ENCODE measurements at places on chromosomes 3 and 15.

- peak; percentile 57 for DNase-seq
Observed at GRCh38 chr3:188348435-188349244, 194.7 kb downstream of the LPP start.

DNA sequence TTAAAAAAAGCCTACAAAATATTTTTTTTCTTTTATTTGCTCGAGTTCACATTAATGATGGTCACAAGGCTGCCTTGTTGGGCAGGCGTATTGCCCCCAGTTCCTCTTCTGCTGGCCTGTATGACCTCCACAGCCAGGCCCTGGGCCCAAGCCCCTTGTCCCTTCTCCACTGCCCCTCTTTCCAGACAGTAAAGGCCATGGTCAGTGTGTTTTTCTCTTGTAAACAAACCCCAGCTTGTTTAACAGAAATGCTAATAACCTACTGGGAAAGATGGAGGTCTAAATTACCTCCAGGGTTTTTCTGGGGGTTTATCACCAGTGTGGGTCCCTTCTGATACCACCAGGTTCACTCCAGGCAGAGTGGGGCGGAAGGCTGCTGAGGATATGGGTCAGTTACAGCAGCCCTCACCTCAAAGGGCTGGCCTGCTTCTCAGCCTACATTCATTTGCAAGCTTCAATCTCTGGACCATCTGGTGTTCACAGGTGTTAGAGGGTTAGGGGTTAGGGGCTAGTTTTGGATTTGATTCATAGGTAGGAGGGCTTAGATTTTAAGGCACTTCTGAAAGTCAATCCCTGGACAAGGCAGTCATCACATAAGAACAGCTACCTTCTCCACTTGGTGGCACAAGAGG, 2.0 kb upstream of the MANF start:
- no peak for DNase-seq

- DNase-seq: no peak
Observed at GRCh38 chr3:38374221-38374620, 27.6 kb downstream of the XYLB start.

GRCh38 chr15:96495386-96495785, 164.9 kb downstream of the NR2F2 start:
- no peak for DNase-seq

- no peak for DNase-seq
Observed at GRCh38 chr3:46316206-46316605, 37.7 kb upstream of the CCR2 start.

DNA sequence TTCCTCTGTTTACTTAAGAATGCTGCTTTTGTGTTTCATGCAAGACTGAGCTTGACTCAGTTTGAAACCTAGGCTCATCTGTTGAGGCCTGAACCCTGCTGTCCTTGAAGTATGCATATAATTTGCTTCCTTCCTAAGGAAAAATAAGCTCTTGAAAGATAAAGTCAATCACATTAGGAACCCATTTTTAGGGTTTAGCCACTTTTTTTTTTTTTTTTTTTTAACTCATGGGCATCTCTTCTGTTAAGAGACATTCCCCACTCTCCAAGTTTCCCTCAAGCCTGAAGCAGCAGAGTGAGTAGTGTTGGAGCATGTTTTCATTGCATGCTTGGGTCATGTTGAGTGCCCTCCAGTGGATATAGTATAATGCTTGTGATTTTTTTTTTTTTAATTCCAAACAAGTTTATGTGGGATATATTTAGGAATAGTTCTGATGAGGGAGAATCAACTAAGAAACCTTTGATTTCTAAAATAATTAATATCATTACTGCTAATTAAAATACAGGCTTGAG, 3.6 kb downstream of the CTNNB1 start:
- peak; percentile 35 for DNase-seq

DNA sequence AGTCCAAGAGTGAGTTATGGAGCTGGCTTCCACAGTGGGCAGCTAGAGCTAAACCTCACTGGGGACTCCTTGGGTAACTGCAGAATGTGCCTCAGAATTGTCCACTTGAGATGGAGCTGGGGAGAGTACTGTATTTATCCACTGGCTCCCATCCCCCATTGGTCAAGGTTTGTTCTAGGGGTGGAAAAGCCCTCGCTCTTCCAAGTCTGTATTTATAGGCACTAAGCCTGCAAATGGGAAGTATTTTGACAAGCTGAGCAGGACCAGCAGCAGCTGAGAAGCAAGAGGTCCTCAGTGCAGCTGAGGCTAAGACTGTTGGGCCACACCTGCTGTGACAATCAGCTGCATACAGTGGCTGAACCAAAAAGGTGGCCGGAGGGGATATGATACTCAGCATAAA, 5.8 kb downstream of the USP13 start:
- DNase-seq: no peak

- DNase-seq: no peak
Observed at GRCh38 chr15:53671545-53671944, 87.9 kb downstream of the WDR72 start.

- no peak for DNase-seq
Observed at GRCh38 chr3:124133366-124133940, 141.5 kb upstream of the ROPN1 start.

DNA sequence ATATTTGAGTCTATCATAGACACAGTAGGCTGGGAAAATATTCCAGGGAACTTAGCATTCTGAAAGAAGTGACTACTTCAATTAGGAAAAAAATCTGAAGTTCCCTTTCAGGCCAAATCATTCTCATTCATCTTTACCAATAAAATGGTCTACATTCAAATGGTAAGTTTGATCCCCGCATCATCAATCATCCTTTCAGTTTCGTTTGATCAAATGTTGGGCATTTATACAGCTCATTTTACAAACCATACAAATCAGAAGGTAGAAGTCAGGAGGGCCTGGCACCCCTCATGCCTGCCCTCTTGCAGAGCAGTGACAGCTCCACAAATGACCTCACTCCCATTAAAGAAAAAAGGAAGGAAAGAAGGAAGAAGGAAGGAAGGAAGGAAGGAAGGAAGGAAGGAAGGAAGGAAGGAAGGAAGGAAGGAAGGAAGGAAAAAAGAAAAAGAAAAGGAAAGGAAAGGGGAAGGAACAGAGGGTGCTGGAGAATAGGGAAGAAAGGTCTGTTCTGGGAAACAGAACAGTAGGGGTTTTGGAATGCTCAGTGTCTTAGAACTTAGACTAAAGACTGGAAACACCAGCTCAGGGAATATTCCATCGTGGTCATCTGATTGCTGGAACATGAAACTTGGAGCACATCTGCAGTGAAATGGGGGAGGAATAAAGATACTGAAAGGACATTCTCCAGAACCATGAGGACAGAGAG, 86.1 kb downstream of the XXYLT1 start:
- no peak for DNase-seq

DNA sequence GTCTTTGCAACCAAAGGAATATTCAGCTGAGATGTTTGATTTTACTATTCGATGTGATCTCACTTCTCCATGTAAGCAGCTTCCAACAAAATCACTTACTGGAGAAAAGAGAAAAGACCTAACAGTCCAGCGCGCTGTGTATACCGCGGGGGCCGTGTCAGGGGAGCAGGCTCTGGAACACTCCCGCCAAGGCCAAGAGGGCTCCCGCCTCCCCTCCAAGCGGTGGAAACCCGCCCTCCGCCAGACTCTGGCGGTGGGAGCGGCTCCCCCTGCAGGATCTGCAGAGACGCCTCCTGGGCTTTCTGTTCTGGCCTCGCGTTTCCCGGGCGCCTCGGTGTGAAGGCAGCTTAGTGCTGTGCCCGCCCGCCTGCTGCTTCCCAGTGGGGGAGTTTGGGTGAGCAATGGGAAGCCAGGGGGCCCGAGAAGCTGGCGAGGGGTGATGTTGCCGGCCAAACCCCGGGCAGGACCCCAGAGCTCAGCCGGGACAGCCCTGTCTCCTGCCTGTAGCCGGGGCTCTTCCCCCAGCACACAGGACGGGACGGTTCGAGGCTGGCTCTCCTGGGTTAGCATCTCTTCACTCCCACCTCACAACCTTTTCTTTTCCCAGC, 36.3 kb downstream of the CHST14 start:
- DNase-seq: peak; percentile 84

DNA sequence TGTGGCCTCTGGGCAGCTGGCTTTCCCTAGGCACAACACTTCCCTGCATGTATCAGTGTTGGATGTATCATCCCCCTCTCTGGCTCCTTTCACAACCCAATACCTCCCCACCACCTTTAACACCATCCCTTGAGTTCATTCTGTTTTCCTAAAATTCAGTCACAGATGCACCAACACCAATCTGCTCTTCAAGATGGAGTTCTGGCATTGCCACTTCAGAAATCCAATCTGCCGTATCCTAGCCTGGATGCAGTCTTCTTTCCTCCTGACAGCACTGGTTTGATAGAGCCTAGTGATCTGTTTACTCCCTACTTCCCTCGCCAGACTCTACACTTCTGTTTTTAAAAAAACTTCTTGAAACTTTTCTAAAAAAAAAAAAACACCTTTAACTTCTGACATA, 21.7 kb downstream of the PXYLP1 start:
- no peak for DNase-seq

- no peak for DNase-seq
Observed at GRCh38 chr15:42499858-42500609, 4.6 kb downstream of the SNAP23 start.

DNA sequence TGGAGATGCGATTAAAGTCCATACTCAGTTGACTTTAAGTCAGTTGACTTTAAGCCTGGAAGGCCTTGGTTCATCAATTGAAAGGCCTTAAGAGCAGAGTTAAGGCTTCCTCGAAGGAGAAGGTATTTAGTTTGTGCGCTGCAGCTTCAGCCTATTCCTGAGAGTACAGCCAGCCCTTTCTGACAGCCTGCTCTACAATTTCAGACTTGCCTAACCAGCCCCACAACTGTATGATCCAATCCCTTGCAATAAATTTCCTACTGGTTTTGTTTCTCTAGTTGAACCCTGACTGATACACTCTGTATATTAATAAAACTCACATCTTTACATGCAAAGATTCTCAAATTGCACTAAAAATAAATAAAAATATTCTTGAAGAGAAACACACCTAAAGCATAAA, 66.1 kb upstream of the RORA start:
- no peak for DNase-seq

DNA sequence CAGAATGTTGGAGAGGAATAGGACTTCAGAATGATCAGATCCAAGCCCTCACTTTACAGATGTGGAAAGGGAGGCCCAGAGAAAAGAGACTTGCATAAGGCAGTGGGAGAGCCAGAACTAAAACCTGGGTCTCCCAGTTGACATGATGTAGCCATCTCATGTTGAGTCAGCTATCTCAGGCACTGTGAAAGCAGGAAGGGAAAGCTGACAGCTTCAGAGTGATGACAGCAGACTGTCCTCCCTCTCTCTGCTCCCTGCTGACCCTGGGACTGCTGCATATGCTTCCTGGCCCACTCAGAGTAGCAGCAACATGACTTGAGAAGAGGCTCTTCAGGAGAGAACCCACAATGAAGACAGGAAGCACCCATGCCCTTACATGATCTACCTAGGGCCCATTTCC, 14.7 kb downstream of the FHIT start:
- DNase-seq: no peak

DNA sequence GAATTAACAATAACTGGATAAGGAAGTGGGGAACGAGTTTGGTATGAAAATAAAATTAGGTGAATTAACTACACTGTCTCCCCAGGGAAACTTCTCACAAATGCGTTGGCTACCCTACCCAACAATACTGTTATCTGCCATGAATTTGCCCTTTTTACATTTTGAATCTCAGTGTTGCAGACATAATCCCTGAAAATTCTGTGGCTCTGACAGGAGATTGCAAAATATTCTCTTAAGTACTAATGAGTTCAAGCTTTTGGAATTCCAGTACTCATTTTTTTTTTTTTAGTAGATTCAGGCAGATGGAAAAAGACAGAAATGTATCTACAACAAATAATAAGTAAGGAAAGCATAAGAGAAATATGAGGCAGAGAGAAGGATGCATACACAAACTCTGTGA, 332.6 kb downstream of the LSAMP start:
- no peak for DNase-seq

GRCh38 chr15:42939841-42940240, 19.3 kb upstream of the TTBK2 start:
- no peak for DNase-seq

DNA sequence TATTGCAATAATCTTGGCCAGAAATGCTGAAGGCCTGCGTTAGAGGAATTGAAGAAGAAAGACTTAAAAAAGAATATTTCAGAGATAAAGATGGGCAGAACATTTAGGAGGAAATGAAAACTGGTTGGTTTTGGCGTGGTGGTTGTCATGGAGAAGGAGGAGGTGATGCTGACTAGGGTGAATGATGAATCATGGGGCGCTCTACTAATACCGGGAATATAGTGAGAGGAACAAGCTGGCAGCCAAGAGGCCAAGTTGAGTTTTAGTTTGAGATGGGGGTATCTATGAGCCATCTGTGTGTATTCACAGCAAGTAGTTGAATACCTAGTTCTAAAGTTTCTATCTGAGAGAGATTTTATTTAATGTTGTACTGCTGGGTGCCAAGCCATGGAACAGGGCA, 6.8 kb upstream of the GAP43 start:
- no peak for DNase-seq

GRCh38 chr15:65054333-65055200, 9.4 kb downstream of the SLC51B start:
- DNase-seq: peak; percentile 91

DNA sequence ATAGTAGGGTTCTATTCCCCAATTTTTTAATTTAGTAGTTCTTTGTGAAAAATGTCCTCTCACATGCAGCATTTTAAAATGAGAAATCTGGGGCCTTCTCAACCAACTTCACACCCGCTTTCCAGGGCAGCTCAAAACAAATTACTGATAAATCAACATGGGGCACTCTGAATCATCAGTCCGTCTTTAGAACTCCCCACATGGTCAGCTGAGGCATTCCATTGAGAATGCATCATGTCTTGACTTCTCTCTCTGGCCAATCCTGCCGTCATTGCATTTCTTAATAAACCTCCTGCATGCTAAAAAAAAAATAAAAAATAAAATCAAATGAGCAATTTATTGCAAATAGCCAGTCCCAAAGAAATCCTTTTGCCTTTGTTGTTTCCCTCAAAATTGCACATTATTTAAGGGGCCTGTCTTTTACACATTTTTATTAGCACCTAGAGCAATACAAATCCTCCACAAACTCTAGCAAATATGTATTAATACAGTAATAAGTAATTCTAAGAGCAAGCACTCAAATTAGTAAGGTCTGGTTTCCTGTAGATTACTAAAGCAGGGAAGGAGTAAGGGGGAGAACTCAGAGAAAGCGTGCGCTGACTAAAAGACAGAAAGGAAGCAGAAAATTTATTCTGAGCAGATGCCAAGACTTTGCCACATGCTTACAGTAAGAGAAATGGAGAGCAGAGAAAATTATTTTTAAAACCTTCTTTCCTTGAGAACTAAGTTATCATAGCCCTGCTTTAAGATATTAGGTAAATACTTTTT, 175.7 kb downstream of the TNIK start:
- DNase-seq: peak; percentile 71

- no peak for DNase-seq
Observed at GRCh38 chr3:35498506-35499210, 140.7 kb upstream of the ARPP21 start.

- no peak for DNase-seq
Observed at GRCh38 chr3:36149447-36149865, 230.8 kb upstream of the STAC start.

- no peak for DNase-seq
Observed at GRCh38 chr3:55629432-55629831, 142.3 kb upstream of the WNT5A start.

All from hepatic stellate cell (primary cell).